ENCODE measurements at places on chromosomes 2 and 18.

GRCh38 chr2:127358044-127358443, 29.7 kb downstream of the MAP3K2 start:
- H3K36me3 ChIP-seq, result peaks cover 6% of the 10 kb centered on the region
- peaks cover 13% of the 10 kb centered on the region for H3K4me1 ChIP-seq
- DNase-seq, result no peak
- no peak overlapping the region for H3K27ac ChIP-seq
- H3K4me3 ChIP-seq, result no peak overlapping the region

DNA sequence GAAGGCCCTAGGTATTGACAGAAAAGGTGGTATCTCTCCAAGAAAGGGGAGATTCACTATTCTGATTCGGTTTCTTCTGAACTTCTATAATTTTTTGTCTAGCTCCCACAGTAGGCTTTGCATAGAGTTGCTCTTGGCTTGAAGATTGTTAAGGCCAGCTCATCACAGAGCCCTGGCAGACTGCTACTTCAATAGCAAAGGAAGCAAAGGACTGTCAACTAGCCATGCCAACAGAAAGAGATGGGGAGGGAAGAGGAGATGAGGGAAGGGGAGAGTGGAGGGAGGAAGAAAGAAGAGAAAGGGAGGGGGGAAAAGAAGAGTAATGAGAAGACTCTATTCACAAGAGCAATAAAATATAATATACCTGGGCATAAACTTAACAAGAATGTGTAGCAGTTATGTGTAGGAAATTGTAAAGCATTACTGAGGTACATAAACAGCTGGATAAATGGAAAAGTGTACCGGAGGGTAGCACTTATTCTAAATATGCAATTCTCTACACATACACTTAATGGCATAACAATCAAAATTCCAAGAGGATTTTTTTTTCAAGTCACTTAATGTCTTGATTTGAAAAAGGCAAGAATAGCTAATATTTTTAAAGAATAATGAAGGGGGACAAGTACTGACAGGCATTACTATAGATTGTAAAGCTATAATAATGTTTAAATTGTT, 102.5 kb downstream of the LOXHD1 start:
- no peak overlapping the region for H3K27ac ChIP-seq
- no peaks in the 10 kb centered on the region for H3K4me1 ChIP-seq
- no peak for DNase-seq
- no peak overlapping the region for H3K4me3 ChIP-seq

- no peak for DNase-seq
- H3K4me1 ChIP-seq, result peaks cover 2% of the 10 kb centered on the region
- H3K36me3 ChIP-seq, result no peaks in the 10 kb centered on the region
- H3K27me3 ChIP-seq, result peaks cover 18% of the 10 kb centered on the region
- H3K4me3 ChIP-seq, result no peak overlapping the region
Observed at GRCh38 chr18:12394428-12394827, 13.3 kb upstream of the PRELID3A start.

DNA sequence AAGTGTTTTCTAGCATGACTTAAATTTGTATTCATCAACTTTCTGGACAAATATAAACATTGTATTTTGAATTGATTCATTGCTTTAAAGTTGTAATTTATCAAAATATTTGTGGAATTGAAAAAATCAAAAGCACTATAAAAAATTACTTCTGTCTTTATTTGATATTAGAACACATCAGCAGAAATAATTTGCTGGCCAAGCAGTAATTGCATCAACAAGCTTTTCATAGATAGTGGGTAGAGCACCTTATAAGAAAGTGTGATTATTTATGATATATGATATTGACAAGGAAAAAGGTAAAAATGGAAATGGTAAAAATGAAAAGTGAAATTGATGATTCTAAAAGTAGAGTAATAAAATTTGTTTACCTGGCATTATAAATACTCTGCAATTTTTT, 861.1 kb downstream of the CPS1 start:
- no peaks in the 10 kb centered on the region for H3K27me3 ChIP-seq
- H3K4me3 ChIP-seq, result no peak overlapping the region
- no peaks in the 10 kb centered on the region for H3K4me1 ChIP-seq
- no peaks in the 10 kb centered on the region for H3K36me3 ChIP-seq
- DNase-seq, result no peak

DNA sequence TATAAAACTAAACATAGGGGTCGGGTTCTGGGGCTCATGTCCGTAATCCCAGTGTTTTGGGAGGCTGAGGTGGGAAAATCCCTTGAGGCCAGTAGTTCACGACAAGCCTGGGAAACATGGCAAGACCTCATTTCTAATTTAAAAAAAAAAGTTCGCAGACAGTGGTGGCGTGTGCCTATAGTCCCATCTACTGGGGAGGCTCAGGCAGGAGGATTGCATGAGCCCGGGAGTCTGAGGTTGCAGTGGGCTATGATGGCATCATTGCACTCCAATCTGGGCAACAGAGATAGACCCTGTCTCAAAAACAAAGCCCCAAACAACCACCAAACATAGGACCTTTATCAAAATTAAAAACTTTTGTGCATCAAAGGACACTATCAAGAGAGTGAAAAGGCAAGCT, 9.8 kb upstream of the HAAO start:
- H3K27me3 ChIP-seq, result peaks cover 20% of the 10 kb centered on the region
- peaks cover 19% of the 10 kb centered on the region for H3K4me1 ChIP-seq
- no peaks in the 10 kb centered on the region for H3K36me3 ChIP-seq

DNA sequence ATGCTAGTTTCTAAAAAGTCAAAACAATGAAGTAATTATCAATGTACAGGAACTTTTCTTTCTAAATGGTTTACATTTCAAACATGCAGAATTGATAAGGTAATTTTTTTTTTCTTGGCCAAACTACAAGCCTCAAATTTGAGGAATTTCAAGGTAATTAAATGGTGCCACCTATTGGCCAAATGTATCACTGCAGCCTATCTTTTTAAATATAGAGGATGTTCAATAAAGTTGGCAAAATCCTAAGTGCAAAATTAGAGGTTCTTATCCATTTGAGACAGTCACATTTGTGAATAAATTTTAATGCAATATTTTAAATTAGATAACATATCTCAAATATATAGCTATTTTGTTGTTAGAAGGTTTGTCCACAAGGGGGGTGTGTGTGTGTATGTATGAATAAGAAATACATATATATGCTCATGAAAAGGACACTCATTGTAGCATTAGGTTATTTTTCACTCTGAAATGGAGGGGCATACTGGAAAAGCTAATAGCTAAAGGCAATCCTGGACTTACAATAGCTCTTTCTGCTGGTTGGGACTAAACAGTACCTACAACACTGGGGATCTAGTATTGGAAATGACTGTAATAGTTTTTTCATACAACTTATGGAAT, 26.2 kb downstream of the MMADHC start:
- H3K27me3 ChIP-seq, result peaks cover 3% of the 10 kb centered on the region
- H3K36me3 ChIP-seq, result peaks cover 2% of the 10 kb centered on the region
- H3K4me1 ChIP-seq, result peaks cover 5% of the 10 kb centered on the region

GRCh38 chr2:42095923-42096408, 48.1 kb downstream of the PKDCC start:
- H3K4me1 ChIP-seq, result peaks cover 28% of the 10 kb centered on the region
- DNase-seq, result peak; percentile 80
- H3K27me3 ChIP-seq, result peaks cover 17% of the 10 kb centered on the region

GRCh38 chr2:42314892-42315468, 46.0 kb downstream of the COX7A2L start:
- no peak overlapping the region for H3K4me3 ChIP-seq
- peaks cover 35% of the 10 kb centered on the region for H3K36me3 ChIP-seq
- H3K27me3 ChIP-seq, result no peaks in the 10 kb centered on the region
- H3K27ac ChIP-seq, result no peak overlapping the region
- peaks cover 8% of the 10 kb centered on the region for H3K4me1 ChIP-seq

- no peak overlapping the region for H3K4me3 ChIP-seq
- H3K4me1 ChIP-seq, result peaks cover 2% of the 10 kb centered on the region
- H3K27me3 ChIP-seq, result peaks cover 4% of the 10 kb centered on the region
- no peak overlapping the region for H3K27ac ChIP-seq
- DNase-seq, result no peak
- H3K36me3 ChIP-seq, result no peaks in the 10 kb centered on the region
Observed at GRCh38 chr2:99864561-99865553, 277.5 kb downstream of the AFF3 start.

DNA sequence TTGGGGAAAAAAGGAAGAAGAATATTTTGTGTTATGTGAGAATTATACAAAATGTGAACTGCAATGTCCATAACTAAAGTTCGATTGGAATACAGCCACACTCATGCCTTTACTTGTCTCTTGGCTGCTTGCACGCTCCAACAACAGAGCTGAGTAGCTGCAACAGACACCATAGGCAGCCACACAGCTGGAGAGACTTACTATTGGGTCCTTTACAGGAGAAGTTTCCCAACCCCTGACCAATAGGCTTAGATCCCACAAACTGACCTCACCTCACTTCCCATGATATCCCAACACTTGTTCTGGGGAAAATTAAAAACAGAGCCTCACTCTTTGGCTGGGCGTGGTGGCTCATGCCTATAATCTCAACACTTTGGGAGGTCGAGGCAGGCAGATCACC, 213.8 kb downstream of the SH3BP4 start:
- H3K4me1 ChIP-seq, result no peaks in the 10 kb centered on the region
- no peak for DNase-seq
- H3K4me3 ChIP-seq, result no peak overlapping the region
- no peak overlapping the region for H3K27ac ChIP-seq
- no peaks in the 10 kb centered on the region for H3K36me3 ChIP-seq

DNA sequence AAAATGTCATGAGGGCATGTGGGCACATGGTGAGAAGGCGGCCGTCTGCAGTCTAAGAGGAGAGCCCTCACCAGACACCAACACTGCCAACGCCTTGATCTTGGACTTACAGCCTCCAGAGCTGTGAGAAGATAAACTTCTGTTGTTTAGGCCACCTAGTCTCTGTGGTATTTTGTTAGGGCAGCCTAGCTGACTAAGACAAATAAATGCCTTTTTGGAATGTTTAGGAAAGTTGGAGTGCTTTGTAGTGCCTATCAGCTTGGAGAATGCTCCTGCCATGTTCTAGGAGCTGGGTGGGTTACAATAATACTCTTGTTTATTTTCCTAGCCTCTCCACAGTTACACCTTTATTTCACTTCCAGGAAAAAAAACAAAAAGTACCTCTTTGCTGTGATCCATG, 92.0 kb downstream of the SPP2 start:
- H3K36me3 ChIP-seq, result peaks cover 7% of the 10 kb centered on the region
- H3K27me3 ChIP-seq, result no peaks in the 10 kb centered on the region
- peaks cover 13% of the 10 kb centered on the region for H3K4me1 ChIP-seq
- H3K4me3 ChIP-seq, result no peak overlapping the region
- no peak for DNase-seq

DNA sequence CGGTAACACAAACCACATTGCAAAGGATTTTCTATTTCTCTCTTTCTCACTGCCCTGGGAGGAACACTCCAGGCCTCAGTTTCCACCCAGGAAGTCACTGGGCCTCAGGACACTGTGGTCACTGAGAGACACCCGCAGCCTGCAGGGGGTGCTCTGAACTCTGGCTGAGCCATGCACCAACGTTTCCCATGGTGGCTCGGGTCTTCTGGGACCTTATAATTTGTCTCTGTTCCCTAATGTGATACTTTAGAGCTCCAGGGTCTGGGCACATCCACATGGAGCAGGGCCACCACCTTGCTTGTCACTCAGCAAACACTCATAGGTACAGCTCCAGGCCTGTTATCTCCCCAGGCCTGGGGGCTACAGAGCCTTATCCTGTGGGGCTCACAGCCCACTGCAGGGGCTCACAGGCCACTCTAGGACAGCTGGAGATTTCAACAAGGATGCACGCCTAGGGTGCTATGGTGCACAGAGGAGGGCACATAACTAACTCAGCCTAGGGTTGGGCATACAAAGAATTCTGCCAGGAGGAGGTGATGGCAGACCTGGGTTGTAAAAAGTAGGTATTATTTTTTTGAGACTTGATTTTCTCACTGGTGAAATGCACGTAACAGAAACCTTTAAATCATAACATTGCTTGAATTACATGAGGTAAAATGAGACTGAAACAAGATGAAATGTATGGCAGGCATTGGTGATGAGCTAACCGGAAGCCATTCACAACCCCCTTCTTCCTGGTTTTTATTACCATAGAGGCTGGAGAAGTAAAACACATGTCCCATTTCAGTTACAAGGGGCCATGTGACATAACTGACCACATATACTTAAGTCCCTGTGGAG, 3.0 kb upstream of the HS1BP3 start:
- DNase-seq, result no peak
- no peak overlapping the region for H3K27ac ChIP-seq
- peaks cover 22% of the 10 kb centered on the region for H3K27me3 ChIP-seq
- peaks cover 19% of the 10 kb centered on the region for H3K4me1 ChIP-seq
- H3K4me3 ChIP-seq, result no peak overlapping the region

DNA sequence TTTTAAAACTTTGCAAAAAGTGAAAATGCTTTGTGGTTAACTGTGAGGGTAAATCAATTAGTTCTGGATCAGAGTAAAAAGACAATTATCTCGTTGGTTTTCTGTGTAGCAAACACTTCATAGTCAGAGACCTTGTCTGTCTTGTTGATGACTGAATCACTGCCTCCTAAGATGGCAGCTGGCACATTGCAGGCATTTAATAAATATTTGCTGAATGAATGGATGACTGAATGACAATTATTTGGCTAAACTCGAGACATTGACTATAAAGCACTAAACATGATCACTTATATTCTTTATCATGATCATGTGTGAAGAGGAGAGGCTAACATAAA, 96.2 kb downstream of the MAIP1 start:
- peaks cover 50% of the 10 kb centered on the region for H3K27me3 ChIP-seq
- H3K36me3 ChIP-seq, result no peaks in the 10 kb centered on the region
- H3K4me1 ChIP-seq, result no peaks in the 10 kb centered on the region
- DNase-seq, result no peak
- no peak overlapping the region for H3K4me3 ChIP-seq

GRCh38 chr2:214856137-214856536, 46.7 kb upstream of the BARD1 start:
- no peak overlapping the region for H3K27ac ChIP-seq
- no peaks in the 10 kb centered on the region for H3K36me3 ChIP-seq
- H3K4me3 ChIP-seq, result no peak overlapping the region
- no peak for DNase-seq

DNA sequence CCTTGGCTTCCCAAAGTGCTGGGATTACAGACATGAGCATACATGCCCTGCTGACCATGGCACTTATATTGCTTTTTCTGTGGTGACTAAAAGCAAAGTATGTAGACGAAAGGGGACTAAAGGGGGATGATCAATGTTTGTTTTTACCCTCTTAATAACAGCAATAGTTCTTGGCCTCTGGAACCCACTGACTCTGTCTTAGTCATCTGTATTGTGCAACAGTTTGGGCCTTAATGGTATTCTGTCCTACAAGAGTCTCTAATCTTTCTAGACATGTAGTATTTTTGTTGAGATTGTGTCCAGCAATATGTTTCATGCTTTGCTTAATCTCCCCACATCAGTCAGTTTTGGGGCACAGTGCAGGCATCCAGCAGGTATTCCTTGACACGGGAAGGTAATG, 359.9 kb upstream of the FANCL start:
- no peak overlapping the region for H3K4me3 ChIP-seq
- H3K4me1 ChIP-seq, result no peaks in the 10 kb centered on the region
- no peak overlapping the region for H3K27ac ChIP-seq

GRCh38 chr2:42724886-42725285, 39.0 kb downstream of the OXER1 start:
- peaks cover 13% of the 10 kb centered on the region for H3K4me1 ChIP-seq
- no peaks in the 10 kb centered on the region for H3K27me3 ChIP-seq
- H3K27ac ChIP-seq, result no peak overlapping the region
- H3K36me3 ChIP-seq, result peaks cover 10% of the 10 kb centered on the region

GRCh38 chr2:177547122-177547521, 154.5 kb downstream of the AGPS start:
- no peaks in the 10 kb centered on the region for H3K27me3 ChIP-seq
- peaks cover 21% of the 10 kb centered on the region for H3K36me3 ChIP-seq
- no peak overlapping the region for H3K4me3 ChIP-seq
- H3K4me1 ChIP-seq, result peaks cover 47% of the 10 kb centered on the region
- H3K27ac ChIP-seq, result peak overlapping the region; percentile 69
- DNase-seq, result no peak

Measured in activated CD8-positive, alpha-beta memory T cell treated with anti-CD3 and anti-CD28 coated beads, Interleukin-2, amount 10 ng/mL, durations not matched to agents 7 days and 5 days (primary cell).